ENCODE measurements at places on chromosomes 12 and 14.

- no peak for DNase-seq
Measured at GRCh38 chr12:118946256-118946655, 35.1 kb upstream of the SRRM4 start.

GRCh38 chr12:131090274-131091210, 136.8 kb downstream of the ADGRD1 start:
- DNase-seq = no peak

- no peak for DNase-seq
Measured at GRCh38 chr12:96198965-96199364, 4.8 kb downstream of the ELK3 start.

DNA sequence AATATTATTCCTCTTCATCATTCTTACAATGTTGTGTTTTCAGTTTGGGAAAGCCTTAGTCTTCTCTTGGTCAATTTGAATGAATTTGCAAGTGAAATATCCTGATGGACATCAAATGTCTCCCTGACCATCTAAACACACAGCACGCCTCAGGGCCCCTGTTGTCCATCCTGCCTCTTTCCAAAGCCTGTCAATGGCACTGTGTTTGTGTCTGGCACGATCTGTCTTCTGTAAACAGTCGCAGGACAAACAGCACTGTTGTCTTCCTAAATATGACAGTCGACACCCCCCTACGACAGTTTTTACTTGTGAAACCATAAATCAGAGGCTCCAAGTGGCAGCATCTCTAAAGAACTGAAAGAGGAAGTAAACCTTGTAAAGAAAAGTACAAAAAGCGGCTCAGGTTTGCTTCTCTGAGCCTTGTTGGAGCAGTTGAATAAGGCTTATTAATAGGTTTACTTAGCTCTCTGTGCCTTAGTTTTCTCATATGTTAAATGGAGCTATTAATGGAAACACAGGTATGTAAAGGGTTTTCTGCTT, 285.8 kb downstream of the NRXN3 start:
- no peak for DNase-seq

DNA sequence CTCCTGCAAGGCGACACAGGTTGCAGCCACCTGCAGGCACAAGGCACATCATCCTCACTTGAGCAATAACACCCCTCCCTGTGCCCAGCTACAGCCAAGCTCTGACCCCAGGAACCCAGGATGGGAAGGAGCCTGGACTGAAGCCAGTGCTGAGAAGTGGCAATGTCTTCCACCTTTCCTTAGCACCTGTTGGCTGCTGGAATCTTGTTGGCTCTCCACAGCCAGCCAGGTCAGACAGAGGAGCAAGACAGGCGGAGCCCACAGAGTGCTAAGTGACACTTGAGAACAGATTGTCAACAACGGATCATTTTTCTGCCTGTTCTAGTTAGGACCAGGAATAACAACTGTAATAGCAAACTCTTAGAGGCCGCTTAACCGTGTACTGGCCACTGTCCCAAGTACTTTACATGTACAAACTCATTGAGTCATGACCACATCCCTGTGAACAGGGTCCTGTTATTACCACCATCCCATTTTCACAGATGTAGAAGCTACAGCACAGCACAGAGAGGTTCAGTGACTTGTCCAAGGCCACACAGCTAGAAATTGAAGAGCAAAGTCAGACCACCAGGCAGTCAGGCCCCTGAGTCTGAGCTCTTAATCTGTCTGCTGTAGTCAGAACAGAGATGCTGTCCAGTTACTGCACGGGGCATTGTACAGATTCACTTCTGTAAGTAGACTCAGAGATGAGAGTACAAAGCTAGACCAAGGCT, 45.6 kb downstream of the RNFT2 start:
- DNase-seq = no peak

GRCh38 chr12:65965358-65965757, 141.1 kb downstream of the HMGA2 start:
- DNase-seq = no peak

DNA sequence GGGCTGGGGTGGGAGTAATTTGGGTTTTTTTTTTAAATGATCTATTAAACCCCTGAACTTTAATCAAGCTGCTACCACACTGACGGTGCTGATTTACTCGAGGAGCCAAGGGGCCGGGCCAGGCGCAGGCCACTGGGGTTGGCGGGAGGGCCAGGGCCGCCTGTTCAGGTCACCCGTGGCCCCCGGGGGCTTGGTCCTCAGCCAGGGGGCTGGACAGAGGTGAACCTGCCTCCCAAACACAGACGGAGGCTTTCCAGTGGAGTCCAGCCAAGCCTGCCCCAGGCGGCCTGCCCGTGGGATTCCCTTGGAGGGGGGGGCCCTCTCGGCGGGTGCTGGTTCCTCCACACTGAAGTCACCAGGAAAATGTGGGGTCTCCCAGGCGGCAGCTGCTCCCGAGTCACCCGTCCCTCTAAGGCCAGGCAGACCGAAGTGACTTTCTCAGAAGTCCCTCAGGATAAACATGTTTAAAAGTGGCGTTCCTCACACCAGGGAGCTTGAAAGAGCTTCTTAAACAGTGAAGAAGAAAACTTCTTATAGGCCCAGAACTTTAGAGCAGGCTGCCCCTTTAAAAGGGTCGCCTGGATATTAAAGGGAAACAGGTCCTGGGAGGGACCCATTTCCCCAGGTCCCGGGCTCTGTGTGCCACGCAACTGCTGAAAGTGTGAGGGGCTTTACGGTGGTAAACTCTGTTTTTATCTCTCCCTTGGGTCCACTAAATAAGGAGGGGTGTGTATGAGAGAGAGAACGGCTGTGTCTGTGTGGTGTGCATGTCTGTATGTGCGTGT, 167.2 kb upstream of the GSC start:
- no peak for DNase-seq

DNA sequence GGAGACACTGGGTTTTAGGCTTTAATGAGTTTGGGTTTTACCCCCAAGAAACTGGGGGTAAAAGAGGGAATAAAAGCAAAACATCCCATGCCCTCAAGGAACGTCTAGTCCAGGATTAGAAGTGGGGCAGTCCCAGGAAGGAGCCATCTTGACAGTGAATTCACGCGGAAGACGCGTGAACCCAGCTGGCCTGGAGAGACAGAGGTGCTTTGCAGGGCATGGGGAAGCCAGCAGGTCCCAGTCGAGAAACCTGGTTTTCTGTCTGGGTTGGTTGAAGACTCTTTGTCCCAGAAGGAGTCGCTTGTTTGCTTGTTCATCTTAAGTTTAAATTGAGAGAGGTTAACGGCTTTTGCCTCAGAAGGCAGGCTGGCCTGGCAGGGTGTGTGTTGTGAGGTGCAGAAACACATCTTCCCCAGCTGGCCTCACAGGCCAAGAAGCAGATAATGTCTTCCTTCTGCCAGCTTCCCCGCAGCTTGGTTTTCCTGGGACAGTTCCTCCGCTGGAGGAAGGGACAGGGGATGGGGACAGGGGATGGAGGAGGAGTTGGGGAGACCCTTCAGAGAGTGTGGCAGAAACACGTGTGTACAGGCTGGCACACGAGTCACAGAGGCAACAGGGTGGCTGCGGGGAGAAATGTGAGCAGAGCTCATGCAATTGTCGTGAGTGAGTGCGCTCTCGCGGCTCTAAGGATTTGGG, 18.5 kb upstream of the CD9 start:
- DNase-seq = no peak

GRCh38 chr14:102985665-102986064, 63.2 kb downstream of the AMN start:
- DNase-seq = no peak

DNA sequence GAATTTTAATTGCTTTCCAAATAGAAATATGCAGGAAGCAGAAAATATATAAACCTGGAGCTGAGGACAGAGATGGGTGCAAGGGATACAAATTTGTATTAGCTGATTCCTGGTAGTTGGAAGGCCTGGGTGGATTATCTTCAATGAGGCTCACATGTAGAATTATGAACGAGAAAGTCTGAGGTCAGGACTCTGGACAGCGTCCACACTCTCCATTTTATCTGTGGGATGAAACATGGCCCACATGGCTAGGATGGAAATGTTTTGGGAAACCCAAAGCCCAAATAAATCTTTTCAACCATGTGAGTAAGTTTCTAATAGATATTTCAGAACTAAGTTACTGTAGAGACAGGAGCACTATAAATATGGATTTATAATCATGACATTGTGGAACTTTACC, 256.1 kb downstream of the APAF1 start:
- no peak for DNase-seq

GRCh38 chr14:87834594-87834993, 158.4 kb downstream of the GALC start:
- no peak for DNase-seq

- no peak for DNase-seq
Measured at GRCh38 chr12:78088391-78088832, 257.7 kb downstream of the NAV3 start.

DNA sequence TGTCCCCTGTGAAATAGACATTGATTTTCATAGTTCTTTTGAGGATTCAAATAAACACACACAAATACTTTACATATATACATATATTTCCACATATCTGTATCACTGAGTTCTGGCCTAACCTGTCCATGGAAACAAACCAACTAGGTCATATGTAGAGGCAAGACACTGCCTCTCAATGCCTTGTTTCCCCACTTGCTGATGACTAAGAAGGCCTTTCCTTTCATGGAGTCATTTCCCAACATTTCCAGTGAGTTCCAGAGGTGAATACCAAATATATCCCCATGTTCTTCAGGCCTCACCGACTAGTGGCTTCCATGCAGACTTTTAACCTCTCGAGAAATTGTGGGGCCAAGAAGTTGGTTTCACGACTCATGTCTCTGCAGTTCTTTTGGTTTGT, 120.8 kb downstream of the DNAI7 start:
- no peak for DNase-seq

- no peak for DNase-seq
Measured at GRCh38 chr14:71308671-71309070, 401.4 kb downstream of the PCNX1 start.

- DNase-seq = no peak
Measured at GRCh38 chr12:64650762-64651161, 40.5 kb downstream of the RASSF3 start.

GRCh38 chr14:33480887-33481184, 470.0 kb downstream of the EGLN3 start:
- DNase-seq = peak; percentile 54

GRCh38 chr12:113136128-113136989, 798 bp upstream of the RASAL1 start:
- no peak for DNase-seq

- DNase-seq = no peak
Measured at GRCh38 chr14:96176275-96176674, 28.4 kb upstream of the BDKRB2 start.

- no peak for DNase-seq
Measured at GRCh38 chr14:69317780-69318179, 57.8 kb downstream of the GALNT16 start.

GRCh38 chr12:56321027-56321426, 5.2 kb upstream of the CNPY2 start:
- no peak for DNase-seq

- no peak for DNase-seq
Measured at GRCh38 chr14:96027431-96028355, 11.5 kb upstream of the C14orf132 start.

- DNase-seq = no peak
Measured at GRCh38 chr12:56159482-56160192, 1.5 kb downstream of the MYL6 start.

- no peak for DNase-seq
Measured at GRCh38 chr12:110555577-110556406, 27.3 kb downstream of the PPTC7 start.

DNA sequence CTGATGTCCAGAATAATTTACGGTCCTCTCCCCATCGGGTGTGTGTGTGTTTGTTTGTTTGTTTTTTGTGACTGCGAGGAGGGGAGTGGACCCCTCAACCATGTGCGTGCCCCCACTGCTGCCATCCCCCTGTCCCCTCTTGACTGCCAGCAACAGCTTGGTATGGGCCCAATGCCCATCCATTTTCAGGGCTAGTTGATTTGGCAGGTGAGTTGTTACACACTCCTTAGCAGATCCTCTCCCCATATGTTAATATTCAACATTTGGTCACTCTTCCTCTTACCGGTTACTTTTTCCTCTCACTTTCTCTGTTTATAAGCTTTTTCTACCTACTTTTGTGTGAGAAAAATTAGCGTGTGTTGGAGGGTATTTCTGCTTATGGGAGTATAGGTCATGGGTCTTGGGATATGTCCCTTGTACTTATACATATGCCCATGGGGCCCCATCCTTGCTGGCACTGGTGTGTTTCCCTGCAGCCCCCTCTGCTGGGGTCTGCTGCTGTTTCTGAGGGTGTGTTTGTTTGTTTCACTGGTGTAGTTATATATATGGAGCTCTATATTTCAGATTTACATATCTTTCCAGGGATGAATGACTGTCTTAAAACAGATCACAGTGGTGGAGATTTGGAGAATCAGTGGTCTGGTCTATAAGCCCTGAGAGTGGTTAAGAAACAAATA, 33.8 kb downstream of the ZFHX2 start:
- no peak for DNase-seq

GRCh38 chr14:26810631-26811030, 212.8 kb upstream of the NOVA1 start:
- no peak for DNase-seq

- DNase-seq = no peak
Measured at GRCh38 chr12:52389313-52390207, 4.1 kb upstream of the KRT84 start.

GRCh38 chr12:67414011-67414715, 145.0 kb downstream of the CAND1 start:
- DNase-seq = peak; percentile 41

DNA sequence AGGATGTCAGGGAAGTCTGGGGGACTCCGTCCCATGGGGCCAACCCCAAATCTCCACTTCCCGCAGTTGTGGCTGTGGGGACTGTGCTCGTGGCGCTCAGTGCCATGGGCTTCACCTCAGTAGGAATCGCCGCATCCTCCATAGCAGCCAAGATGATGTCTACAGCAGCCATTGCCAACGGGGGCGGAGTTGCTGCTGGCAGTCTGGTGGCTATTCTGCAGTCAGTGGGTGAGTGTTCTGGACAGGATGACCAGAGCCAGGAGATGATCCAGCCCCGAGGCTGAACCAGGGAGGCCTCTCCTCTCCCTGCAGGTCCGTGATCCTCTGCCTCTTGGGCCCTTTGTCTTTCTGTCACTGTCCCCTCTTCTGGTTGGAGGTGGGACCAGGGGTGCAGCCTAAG, 8.8 kb upstream of the IFI27 start:
- no peak for DNase-seq

GRCh38 chr14:50045039-50045711, 71.2 kb downstream of the VCPKMT start:
- DNase-seq = no peak

DNA sequence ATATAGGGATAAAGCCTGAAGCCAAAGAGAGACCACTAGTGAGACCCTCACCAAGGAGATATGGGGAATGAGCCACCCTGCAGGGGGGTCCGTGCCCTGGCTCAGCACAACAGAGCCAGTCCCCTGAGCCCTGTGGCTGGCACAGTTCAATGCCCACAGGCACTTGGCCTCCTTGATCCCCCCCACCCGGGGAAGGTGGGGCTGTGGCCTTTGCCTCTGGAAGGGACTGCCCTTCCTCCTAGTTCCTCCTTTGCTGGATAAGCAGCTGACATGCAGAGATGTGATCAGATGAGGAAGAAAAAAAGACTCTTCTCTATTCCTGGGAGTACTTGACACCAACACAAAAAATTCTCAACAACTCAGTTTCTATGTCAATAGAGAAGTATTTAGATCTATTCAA, 19.9 kb downstream of the TTC7B start:
- DNase-seq = no peak

- DNase-seq = no peak
Measured at GRCh38 chr12:56818629-56819028, 55.5 kb downstream of the HSD17B6 start.

- DNase-seq = peak; percentile 12
Measured at GRCh38 chr12:82383930-82384552, 25.7 kb downstream of the METTL25 start.
